Umbilical cord (tissue), 2 donors: ENCODE measurements at places on chromosomes 11 and 22.

- DNase-seq, result no peak
Observed at GRCh38 chr22:19630614-19631013, 83.7 kb upstream of the SEPTIN5 start.

DNA sequence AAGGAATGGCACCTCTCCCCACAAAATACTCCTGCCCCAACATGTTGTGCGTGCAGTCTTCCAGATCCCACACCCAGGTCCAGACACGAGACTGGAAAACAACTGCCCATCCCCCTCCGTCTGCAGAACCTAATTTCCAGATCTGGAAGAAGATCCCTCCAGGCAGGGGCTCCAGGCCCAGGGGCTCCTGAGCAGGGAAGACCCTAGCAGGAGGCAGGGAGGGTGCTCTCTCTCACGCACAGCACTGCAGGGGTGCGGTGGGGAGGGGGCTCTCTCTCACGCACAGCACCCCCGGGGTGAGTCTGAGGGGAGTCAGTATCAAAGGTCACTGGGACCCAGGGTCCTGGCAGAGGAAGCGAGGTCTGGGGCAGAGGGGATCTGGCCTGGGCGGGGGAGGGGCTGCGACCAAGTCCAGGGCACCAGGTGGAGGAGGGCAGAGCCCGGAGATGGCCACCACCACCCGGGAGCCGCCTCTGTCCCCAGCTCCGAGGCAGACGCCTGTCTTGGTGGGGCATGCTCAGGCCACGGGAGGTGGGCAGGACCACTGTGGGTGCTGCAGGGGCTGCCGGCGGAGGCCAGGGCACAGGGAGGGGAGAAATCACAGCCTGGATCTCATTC lies 1.7 kb downstream of the MLC1 start:
- peak; percentile 52 for DNase-seq

- peak; percentile 89 for DNase-seq
Observed at GRCh38 chr11:118820412-118821357, 29.7 kb upstream of the DDX6 start.

DNA sequence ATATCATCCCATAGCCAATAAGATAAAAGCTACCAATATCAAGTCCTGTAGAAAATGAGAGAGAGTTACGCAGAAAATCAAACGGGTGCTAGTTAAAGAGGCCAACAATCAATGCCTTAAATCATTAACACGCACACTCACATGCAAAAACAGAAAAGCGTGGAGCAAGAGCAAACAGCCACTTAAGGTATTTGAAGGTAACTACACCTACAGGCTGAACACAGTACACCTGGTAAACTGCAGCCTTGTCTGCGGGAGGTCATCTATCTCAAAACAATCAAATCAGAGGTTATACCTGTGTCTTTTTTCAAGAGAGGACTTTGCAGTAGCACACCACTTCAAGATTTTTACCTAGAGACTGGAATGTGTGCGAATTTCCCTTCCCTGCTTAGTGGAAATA lies 23.6 kb downstream of the SLC35F2 start:
- DNase-seq, result no peak

DNA sequence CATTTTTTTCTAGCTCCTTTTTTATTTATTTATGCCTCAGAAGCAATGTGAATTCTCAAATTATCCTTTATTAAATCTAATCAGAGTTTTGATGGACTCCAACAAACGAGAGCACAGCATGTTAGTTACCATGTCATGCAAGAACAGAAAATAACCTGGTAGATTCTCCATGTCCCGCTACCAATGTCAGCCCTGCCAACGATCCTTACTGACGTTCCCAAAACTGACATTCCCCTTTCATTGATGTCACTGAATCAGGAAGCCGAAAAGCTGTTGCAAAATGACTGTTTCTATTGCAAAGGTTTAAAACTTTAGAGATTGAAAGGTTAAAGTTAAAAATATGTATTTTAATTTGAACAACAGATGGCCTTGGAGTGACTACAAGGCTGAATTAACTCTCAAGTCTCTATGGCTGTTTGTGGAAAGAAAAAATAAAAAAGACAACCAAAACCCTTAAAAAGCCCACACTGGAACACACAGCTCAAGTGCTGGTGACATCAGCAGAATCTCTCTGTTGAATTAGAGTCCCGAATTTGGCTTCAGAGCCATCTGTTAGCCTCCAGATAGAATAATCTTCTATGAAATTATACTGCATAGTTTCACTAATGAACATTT lies 96.8 kb downstream of the BDNF start:
- no peak for DNase-seq
